ENCODE measurements at places on chromosomes 13 and 19.
A peak's percentile ranks its signal among the peaks of the same experiment; 100 is the strongest.

DNA sequence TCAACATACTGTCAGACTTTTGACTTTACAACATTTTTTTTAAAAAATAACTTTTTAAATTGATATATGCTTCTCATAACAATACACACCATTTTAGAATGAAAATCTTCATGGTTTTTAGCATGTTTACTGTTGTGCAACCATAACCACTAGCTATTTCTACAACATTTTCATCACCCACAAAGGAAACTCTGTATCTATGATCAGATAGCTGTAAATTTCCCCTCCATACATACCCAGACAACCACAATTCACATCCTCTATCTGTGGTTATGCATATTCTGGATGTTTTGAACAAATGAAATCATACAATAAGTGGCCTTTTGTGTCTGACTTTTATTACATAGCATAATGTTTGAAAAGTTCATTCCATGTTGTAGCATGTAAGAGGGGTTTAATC, 1666.0 kb downstream of the EFNB2 start:
- no peak for DNase-seq

- peak; percentile 87 for DNase-seq
Measured at GRCh38 chr19:15584541-15585115, 30.4 kb upstream of the CYP4F8 start.

DNA sequence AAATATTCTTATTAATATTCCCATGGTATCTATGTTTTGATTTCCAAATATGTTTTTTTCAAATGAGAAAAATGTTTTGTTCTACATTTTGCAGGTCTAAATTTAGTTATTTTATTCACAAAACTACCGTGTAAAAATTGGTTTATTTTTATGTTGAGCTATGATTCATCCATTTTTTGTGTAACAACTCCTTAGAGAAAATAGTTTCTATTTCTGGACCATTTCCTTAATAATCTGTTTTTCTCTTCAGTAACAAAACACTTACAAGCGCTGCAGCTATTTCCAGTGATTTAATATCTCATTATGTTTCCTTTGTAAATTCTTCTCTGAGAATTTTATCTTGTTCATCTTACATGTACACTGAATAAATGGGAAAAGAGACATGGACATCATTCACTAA, 550.7 kb upstream of the SLITRK5 start:
- DNase-seq: no peak

- DNase-seq: no peak
Measured at GRCh38 chr13:92727118-92727517, 499.5 kb upstream of the GPC6 start.

- DNase-seq: no peak
Measured at GRCh38 chr13:101661839-101662238, 209.4 kb downstream of the ITGBL1 start.

DNA sequence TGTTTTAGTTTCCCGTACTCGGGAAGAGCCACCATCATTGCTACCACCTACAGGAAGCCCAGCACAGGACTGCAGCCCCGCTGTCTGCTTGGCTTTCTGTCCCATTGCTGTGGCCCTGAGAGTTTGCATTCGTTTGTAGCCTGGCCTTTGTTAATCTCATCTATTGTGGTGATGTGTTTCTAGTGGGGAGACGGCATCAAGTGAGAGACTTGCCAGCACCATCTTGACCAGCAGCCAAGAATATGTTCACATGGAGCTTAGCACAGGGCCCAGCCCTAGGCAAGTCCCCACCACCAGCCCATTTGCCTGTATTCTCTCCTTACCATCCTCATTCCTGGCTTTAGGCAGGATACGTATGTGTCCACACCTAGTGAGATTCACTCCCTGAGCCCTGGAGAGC, 17.3 kb upstream of the OVOL3 start:
- no peak for DNase-seq

DNA sequence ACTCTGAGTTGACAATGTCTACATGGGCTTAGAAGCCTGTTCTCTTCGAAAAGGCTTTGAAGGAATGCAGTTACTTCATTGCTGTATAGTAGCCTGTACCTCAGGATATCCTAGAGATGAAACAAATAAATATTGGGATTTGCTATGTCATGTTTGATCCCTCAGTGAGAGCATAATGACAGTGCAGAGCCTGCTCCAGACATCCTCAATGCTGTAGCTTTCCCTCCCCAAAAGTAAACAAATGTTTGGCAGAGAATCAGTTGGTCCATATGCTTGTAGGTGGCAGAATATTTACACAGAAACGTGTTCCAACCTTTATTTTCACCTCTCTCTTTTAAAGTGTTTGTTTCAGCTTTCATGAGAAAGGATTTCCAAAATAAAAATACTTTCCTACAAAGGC, 515.3 kb upstream of the SGCG start:
- DNase-seq: no peak

DNA sequence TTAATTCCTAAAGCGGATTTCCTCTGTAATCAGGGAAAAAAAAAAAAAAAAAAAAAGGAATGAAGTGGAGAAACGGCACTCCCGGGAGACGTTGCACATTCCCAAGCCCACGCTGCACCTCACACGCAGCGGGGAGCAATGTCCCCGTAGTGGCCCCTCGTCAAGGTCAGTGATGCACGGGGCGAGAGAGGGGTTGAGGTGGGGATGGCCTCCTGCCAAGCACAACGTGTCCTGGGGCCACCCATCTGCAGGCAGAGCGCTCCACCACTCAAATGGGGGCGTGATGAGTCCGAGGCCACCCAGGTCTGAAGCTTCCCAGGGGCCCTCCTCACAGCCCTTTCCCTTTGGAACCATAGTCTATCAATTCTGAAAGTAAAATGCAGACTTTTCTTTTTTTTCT, 15.1 kb downstream of the PLK5 start:
- DNase-seq: no peak

GRCh38 chr13:107374038-107374437, 806.1 kb upstream of the ARGLU1 start:
- DNase-seq: no peak

DNA sequence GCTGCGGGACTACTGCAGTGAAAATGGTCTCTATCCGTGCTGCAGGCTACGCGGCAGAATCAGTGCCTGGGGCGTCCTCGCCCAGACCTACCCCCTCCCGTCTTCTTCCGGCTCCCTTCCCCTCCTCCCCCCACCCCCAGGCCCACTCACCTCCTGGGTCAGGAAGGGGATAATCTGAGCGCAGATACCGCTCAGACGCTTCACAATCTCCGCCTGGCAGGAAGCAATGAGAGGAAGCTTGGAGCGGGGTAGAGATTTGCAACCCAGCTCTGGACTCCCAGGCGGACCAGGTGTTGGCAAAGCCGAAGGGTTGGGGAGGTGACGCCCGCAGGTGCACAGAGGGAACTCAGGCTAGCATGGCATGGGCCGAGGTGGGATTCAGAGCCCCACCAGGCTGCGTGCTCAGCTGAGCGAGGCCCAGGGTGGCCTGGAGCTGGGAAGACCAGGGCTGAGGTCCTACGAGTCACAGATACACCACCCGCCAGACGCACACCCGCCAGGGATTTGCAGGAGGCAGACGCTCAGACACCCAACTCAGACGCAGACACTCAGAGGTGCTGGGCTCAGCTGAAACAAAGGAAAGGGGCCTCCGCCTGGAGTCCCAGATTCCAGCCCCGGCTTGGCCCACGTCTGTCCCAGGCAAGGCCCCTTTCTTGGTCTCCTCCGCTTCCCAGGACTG, 4.1 kb downstream of the TLE2 start:
- DNase-seq: no peak

DNA sequence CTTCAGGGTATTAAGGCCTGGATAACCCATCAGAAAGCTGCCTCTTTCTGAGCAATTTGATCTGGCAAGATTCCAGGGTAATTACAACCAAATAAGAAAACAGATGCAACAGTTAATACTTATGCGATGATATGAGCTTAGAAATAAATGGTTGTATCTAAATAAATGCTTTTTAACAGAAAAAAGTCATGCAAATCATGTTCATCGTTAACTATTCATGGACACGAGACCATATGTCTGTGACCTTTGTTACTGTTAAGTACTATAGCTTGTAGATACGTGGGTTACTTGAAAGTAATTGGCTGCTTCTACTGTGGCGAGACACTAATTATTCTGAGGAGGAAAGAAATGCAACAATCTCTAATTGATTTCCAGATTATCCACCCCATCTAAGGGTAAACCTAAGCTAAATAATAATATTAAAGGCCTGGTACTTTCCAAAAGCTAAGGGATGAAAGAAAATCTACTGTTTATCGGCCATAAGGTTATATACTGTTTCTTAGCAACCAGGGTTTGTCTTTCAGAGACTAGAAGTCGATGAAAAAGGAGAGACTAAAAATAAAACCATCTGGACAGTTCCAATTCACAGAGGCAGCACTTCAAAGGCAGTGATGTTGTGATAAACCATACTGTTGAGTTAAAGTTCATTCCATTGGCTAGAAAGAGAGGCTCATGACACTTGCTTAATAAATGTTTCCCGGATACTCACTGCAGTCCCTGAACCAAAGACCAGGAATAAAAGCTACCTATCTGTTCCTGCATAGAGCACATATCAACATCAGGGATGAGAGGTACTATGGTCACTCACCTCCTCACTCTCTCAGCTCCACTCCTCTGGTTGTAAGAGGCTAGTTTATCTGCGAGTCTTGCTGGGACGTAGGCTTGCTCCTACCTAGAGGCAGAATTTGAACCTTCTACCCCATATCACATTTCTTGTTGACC, 1.5 kb downstream of the EPSTI1 start:
- DNase-seq: no peak

GRCh38 chr19:12842511-12842910, 4.2 kb downstream of the MAST1 start:
- no peak for DNase-seq

DNA sequence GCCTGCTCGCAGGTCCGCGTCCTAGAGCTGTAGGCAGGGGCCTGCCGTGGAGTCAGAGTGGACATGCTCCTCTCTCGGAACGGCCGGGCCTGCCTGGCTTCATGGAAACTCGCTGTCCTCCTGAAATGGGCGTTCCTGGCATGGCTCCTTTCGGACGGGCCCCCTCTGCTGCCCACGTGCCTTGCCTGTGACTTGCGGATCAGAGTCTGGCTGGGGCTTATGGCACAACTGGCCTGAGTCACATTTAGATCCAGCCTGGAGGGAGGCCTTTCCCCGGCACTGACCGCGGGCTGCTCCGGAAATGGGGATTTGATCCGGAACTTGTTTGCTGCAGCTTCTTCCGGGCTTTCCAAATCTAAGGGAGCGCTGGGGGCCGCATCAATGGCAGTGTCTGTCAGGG, 28.1 kb downstream of the THSD1 start:
- DNase-seq: peak; percentile 65

DNA sequence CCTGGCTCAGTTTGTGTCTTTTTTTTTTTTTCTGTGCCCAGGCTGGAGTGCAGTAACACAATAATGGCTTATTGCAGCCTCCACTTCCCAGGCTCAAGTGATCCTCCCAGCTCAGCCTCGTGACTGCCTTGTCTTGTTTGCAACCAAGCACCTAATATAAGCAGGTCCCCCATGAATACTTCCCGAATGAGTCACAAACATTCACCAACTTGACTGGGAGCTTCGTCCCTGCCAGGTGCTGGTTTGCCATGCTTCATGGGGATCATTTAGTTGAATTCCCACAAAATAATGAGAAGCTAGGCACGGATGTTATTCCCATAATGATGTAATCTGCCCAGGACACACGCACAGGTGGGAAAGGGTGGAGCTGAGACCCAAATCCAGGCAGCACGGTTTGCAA, 176.5 kb downstream of the CACNA1A start:
- no peak for DNase-seq

DNA sequence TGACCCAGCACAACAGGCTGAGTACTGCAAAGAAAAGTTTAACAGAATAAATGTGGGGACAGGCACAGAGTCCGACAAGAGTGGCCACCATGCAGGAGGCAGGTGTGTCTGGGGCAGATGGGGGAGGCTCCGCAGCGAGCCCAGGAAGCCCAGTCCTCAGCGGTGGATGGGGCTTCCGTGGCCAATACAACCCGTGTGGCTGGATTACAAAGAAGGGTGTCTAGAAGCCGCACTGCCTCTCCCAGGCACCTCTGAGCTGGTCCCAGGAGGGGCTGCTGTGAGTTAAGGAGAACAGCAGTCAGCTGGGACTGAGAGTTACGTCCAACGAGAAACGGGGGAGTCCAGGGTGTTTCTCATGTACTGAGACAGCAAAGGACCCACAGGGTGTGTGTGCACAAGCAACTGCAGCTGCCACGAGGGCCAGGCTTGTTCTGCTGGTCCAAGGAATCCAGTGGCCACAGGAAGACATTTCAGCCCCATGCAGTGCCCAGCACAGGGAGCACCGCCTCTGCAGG, 70.2 kb downstream of the SPACA7 start:
- DNase-seq: no peak

DNA sequence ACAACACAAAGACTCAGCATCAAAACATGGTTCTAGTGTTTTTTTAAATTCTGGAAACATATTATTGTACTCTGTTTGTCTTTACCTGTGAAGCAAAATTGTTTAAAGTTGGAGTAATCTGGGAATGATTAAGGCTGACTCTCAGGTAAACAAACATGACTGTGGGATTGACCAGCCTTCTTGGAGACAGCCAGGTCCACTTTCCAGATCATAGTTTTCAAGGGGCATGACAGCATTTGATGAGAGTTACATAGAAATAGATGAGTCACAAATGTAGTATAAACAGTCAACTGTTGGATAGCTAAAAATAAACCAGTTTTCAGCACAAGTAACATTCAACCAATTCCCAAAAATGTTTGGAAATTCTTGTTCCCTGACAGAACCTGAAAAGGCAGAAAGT, 1680.9 kb downstream of the OLFM4 start:
- DNase-seq: no peak

DNA sequence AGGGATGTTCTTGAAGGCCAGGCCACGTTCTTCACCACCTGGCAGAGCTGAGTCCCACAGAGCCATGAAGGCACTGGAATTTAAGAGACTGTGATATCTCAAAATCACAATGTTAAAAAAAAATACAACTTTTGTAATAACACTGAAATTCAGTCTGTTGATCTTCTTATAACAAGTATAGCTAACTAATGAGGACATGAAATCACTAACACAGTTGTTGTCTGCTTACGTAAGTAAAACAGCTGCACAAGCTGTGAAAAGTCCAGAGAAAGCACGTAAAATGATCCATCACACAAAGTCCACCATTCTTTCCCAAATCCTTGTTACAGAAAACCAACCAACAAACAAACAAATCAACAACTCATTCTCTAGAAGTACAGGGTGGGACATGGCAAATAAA, 32.9 kb downstream of the FLT3 start:
- DNase-seq: no peak

DNA sequence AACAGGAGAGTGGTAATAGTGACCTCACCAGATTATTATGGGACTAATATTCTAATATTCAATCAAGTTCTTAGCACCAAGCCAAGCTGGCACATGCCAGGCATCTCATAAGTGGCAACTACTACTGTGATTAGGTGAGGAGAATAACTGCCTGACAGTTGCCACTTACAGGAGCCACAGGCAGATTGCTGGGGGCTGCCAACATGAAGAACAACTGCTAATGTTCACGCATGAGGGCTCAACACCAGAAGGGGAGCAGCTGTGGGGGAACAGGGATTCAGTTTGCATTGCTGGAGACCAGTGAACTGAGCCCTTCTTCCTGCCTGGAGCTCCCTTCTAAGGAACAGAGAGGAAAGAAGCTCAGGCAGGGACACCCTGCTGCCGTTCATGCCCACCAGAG, 504.5 kb downstream of the FOXO1 start:
- no peak for DNase-seq

- no peak for DNase-seq
Measured at GRCh38 chr19:30634131-30634830, 262.1 kb downstream of the ZNF536 start.
